ENCODE measurements at places on chromosomes 5 and 9.

- no peak for DNase-seq
Measured at GRCh38 chr5:113433071-113433470, 1.7 kb downstream of the TSSK1B start.

DNA sequence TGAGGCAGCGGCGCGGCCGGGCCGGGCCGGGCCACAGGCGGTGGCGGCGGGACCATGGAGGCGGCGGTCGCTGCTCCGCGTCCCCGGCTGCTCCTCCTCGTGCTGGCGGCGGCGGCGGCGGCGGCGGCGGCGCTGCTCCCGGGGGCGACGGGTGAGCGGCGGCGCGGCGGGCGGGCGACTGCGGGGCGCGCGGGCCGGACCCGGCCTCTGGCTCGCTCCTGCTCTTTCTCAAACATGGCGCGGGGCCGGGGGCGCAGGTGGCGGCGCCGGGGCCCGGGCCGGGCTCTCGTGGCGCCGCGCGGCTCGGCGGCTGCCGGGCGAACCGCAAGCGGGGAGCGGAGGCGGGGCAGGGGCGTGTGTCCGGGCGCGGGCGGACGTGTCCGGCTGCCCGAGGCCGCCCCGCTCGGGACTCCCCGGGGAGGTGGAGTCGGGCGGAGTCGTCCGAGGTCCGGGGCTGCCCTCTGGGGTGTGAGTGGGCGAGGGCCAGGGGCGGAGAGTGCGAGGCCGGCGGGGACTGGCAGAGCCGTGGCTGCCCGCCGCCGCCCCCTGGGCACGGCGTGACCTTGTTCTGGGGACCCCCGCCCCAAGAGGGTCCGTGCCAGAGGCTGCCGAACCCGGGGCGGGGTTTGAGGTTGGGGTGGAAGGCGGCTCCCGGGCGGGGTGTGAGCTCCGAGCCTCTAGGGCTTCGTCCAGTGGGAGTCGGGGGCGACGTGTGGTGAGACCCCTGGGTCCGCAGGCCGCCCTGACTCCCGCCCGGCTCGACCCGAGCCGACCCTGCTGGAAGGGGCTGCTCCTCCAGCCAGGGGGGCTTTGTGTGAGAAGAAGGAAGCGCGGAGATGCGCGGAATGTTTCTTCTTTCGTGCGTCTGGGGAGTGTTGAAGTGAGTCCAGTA is 485 bp downstream of the TGFBR1 start:
- no peak for DNase-seq

GRCh38 chr9:84811072-84811750 is 141.7 kb downstream of the NTRK2 start:
- DNase-seq, result no peak

- DNase-seq, result no peak
Measured at GRCh38 chr5:151952238-151952637, 27.6 kb upstream of the GLRA1 start.
